ENCODE measurements at places on chromosomes 3 and 15.

GRCh38 chr3:159922861-159923312, 65.7 kb upstream of the IL12A start:
- DNase-seq = no peak

- DNase-seq = no peak
These were observed 98.3 kb upstream of the VGLL3 start for GRCh38 chr3:87088993-87089841.

DNA sequence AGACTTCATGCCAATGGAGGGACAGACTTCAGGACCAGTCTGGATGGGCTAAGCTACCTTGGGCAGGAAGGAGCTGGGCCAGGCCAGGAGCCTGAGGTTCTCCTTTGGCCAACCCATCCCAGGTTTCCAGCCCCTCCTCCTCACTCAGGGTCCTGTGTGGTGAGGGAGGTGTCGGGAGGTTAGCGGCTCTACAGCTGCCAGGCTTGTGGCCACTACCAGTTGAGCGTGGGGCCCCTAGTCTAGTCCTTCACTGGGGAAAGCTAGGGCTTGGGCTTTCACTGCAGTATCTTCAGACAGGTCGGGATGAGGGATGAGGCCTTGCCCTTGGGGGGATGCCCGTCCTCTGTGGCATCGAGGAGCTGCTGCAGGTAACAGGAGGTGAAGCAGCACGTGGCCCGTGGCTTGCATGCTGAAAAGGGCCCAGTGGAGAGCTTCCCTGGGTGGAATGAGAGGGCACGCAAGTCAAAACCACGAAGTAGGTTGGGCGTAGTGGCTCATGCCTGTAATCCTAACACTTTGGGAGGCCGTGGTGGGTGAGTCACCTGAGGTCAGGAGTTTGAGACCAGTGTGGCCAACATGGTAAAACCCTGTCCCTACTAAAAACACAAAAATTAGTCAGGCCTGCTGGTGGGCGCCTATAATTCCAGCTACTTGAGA, 8.5 kb upstream of the FANCD2 start:
- DNase-seq = no peak

- no peak for DNase-seq
These were observed 59.4 kb upstream of the TMC3 start for GRCh38 chr15:81433462-81433861.

GRCh38 chr15:95669146-95669922, 661.2 kb upstream of the NR2F2 start:
- DNase-seq = no peak

- DNase-seq = no peak
These were observed 26.3 kb upstream of the DPPA4 start for GRCh38 chr3:109363634-109364033.

DNA sequence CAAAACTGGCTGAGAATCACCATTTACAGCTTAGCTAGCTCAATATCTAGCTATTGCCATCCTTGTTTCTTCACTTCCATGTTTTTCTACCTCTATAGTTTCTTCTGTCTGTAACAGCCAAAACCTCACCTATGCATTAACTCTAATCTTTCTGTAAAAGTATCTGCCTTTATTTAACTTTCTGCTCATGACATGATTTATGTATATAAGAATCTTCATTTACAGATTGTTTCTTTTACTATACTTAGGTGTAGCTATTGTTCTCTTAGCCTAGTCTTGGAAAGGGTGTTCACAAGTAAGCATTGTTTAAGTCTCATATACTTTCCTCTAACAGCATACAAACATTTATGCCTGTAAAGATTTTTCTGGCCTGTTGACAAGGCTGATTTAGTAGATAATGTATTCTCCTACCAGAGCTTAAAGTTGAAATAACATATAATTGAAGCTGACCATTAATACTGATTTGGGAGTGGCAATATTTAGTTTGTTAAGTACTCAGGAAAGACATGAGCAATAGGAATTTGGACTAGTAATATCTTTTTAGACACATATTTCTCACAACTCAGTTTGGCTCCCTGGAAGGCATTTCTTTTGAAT, 9.4 kb downstream of the FILIP1L start:
- DNase-seq = no peak

- no peak for DNase-seq
These were observed 27.3 kb downstream of the RBM6 start for GRCh38 chr3:49967291-49967690.

DNA sequence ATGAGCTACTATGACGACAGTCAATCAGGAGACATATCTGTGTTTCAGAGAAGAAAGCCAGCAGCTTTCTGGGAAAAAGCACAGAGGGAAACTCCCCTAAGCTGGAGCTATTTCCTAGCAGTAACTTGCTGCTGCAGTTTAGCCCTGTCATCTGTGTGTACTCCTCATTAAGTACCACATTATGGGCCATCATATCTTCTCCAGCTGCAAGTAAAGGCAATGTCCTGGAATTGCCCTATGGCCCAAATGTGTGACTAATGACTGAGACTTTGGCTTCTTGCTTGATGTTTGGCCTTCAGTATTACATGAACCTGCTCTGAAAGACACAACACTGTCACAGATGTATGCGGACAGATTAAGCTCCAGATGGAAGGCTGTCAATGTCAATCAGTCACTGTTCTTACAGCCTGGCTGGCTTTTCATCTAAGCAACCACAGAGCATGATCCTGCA, 190.8 kb downstream of the FHIT start:
- DNase-seq = no peak

All from CD4-positive, alpha-beta T cell treated with Interleukin-6 for 4 hours (primary cell).